ENCODE measurements at places on chromosomes 13 and 19.

GRCh38 chr13:100363285-100363711 is 225.3 kb downstream of the GGACT start:
- no peaks in the 10 kb centered on the region for H3K36me3 ChIP-seq
- H3K4me3 ChIP-seq, result no peak overlapping the region
- H3K4me1 ChIP-seq, result no peaks in the 10 kb centered on the region
- H3K27ac ChIP-seq, result no peak overlapping the region
- H3K27me3 ChIP-seq, result no peaks in the 10 kb centered on the region

GRCh38 chr13:87129602-87130300 is 541.4 kb upstream of the SLITRK5 start:
- no peak for DNase-seq
- no peaks in the 10 kb centered on the region for H3K36me3 ChIP-seq
- H3K4me1 ChIP-seq, result no peaks in the 10 kb centered on the region
- no peak overlapping the region for H3K27ac ChIP-seq

GRCh38 chr19:37466277-37466797 is 907 bp downstream of the ZNF569 start:
- H3K4me3 ChIP-seq, result peak overlapping the region; percentile 84
- no peak for DNase-seq
- H3K27me3 ChIP-seq, result no peaks in the 10 kb centered on the region

DNA sequence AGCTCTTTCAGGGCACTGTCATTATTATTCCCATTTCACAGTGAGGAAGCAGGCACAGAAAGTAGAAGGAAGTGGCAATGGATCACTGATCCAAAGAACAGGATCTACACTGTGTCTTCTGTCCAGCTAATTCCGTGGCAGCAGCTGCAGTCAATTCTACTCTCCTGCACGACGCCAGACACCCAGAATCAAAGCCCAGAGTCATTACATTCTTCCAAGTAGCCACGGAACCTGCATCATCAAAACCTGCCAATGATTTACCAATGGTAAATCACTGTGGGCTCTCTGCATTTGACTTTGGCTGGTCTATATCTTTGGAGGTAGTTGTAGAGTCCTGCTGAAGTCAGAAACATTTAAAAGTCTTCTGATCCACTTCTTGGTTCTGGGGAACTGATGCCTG is 767.7 kb downstream of the LIG4 start:
- no peak for DNase-seq
- no peaks in the 10 kb centered on the region for H3K4me1 ChIP-seq
- no peaks in the 10 kb centered on the region for H3K36me3 ChIP-seq
- no peaks in the 10 kb centered on the region for H3K27me3 ChIP-seq
- H3K4me3 ChIP-seq, result no peak overlapping the region

GRCh38 chr19:4108767-4109625 is 14.9 kb downstream of the MAP2K2 start:
- DNase-seq, result peak; percentile 89
- peak overlapping the region; percentile 78 for H3K4me3 ChIP-seq
- H3K27ac ChIP-seq, result peak overlapping the region; percentile 100
- H3K4me1 ChIP-seq, result peaks cover 77% of the 10 kb centered on the region

DNA sequence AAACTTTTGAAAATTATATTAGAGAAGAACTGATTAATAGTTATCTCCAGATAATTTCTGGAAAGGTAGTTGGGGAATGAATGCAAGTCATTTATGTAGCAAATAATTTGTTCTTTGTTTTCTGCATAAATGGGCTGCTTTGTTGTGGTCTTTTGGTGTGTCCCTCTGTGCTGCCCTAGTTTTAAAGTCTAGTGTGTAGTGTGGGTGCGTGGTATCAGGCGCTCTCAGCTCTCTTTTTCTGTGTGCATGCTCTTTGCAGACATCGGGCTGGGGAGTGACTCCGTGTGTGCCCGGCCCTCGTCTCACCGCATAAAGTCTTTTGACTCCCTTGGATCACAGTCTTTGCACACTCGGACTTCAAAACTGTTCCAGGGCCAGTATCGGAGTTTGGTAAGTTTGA is 94.5 kb downstream of the ARHGEF7 start:
- peaks cover 31% of the 10 kb centered on the region for H3K4me1 ChIP-seq
- H3K36me3 ChIP-seq, result peaks cover 54% of the 10 kb centered on the region
- no peaks in the 10 kb centered on the region for H3K27me3 ChIP-seq
- DNase-seq, result no peak

DNA sequence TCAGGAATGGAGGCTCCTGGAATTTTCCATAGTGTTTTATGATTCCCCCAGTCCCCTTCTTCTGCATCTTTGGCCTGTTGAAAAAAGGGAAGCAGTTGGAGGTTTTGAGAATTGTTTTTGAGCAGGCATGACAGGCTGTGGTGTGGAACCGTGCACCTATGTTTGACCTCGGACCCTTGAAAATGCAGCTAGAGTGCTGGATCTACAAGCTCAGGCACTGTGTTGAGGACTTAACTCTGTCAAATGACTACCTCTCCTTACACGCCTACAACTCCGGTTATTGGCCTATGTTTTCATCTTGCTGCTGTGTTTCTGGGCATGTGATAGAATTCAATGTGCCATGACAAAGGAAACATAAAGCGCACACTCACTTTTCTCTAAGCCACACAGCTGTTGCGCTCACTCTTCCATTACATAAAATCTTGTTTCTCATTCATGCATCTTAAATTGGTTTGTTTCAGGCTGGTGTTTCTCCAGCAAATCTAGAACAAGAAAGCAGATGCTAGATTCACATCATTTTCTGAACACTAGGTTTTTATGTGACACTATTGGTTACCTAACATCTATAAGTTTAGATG is 616.6 kb downstream of the FGF9 start:
- no peak overlapping the region for H3K27ac ChIP-seq
- no peaks in the 10 kb centered on the region for H3K36me3 ChIP-seq
- H3K4me1 ChIP-seq, result peaks cover 9% of the 10 kb centered on the region
- H3K4me3 ChIP-seq, result no peak overlapping the region
- no peak for DNase-seq

- no peak overlapping the region for H3K4me3 ChIP-seq
- no peaks in the 10 kb centered on the region for H3K36me3 ChIP-seq
- H3K27me3 ChIP-seq, result no peaks in the 10 kb centered on the region
- H3K27ac ChIP-seq, result no peak overlapping the region
- peak; percentile 47 for DNase-seq
Measured at GRCh38 chr13:29081036-29081435, 260.9 kb downstream of the MTUS2 start.

GRCh38 chr13:51577690-51578089 is 6.6 kb upstream of the WDFY2 start:
- peaks cover 4% of the 10 kb centered on the region for H3K36me3 ChIP-seq
- peaks cover 9% of the 10 kb centered on the region for H3K4me1 ChIP-seq
- DNase-seq, result no peak
- H3K4me3 ChIP-seq, result no peak overlapping the region

- peak overlapping the region; percentile 9 for H3K27ac ChIP-seq
- H3K4me3 ChIP-seq, result no peak overlapping the region
- H3K4me1 ChIP-seq, result no peaks in the 10 kb centered on the region
- DNase-seq, result no peak
Measured at GRCh38 chr13:108195146-108195545, 20.2 kb downstream of the LIG4 start.

DNA sequence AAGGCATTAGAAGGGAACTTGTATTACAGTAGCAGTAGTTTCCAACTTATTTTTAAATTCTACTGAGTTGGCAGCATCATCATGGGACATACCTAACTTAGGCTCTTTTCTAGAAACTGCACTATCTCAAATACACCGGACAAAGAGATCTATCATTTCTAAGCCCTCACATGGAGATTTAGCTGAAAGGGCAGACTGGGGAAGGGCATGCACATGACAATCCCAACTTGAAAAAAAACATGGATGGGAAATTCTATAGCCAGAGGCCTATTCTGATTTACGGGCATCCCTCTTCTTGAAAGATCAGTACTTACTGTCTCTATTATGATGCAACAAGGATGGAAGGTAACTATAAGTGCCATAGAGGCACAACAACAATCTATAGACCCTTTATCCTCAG is 1328.6 kb downstream of the UQCRFS1 start:
- no peaks in the 10 kb centered on the region for H3K4me1 ChIP-seq
- H3K4me3 ChIP-seq, result no peak overlapping the region
- no peak overlapping the region for H3K27ac ChIP-seq
- DNase-seq, result no peak

DNA sequence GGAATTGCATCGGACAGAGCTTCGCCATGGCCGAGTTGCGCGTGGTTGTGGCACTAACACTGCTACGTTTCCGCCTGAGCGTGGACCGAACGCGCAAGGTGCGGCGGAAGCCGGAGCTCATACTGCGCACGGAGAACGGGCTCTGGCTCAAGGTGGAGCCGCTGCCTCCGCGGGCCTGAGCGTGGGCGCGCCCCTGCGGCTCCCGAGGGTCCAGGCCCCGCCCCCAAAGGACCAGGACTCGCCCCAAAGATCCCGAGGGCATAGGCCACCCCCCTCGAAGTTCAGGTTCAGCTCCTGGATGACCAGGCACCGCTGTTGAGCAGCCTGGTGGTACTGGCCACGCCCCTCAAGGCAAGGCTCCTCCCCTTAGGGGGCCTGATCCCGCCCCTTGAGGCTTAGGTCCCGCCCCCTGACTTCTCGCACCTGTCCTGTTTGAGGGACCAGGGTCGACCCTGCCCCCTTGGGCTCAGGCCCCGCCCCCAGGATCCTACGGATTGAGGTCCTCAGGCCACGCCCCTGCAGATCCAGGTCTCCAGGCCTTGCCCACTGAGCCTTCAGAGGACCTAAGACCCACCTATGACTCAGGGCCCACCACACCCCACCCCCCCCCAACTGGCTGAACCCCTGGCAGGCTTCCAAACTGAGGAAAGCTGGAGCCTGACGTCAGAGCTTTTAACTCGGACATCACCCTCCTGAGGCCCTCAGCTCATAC is 43.1 kb downstream of the CYP4F22 start:
- no peak overlapping the region for H3K27ac ChIP-seq
- H3K4me1 ChIP-seq, result peaks cover 16% of the 10 kb centered on the region
- H3K36me3 ChIP-seq, result no peaks in the 10 kb centered on the region
- peaks cover 42% of the 10 kb centered on the region for H3K27me3 ChIP-seq

DNA sequence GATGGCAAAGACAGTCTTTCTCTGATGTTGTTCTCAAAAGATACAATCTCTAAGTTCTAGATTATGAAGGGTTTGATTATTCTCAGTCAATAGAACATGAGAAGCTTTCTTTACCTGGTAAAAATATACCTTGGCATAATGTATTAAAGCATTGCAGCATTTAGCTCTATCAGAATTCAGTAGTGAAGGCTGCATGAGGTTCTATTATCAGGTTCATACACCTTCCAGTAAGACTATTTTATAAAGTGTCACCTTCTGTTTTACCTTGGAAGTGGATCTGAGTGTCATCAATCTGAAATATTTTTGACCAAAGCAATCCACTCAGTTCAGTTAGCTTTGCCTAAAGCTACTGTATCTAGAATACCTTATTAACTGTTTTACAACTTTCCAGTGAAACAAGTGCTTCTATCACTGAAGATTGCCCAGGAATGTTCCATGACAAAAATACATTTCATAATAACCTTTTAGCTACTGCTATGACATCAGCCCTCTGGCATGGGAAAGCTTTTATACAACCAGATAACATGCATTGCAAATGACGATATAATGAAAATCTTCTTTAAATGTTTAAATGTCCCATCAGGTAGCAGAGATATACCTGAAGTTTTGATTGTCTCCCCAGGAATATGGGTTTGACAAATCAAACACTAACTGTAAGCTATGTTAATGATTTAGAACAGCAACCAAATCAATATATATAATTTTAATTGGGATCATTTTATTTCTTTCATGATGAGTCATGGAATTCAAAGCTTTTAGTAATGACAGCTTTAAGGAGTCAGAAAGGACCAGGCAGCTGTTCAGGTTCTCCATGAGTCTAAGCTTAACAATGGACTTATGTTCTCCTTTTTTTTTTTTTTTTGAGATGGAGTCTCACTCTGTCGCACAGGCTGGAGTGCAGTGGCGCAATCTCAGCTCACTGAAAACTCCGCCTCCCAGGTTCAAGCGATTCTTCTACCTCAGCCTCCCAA is 72.2 kb downstream of the UFM1 start:
- H3K27me3 ChIP-seq, result peaks cover 5% of the 10 kb centered on the region
- no peak for DNase-seq
- H3K4me1 ChIP-seq, result no peaks in the 10 kb centered on the region
- H3K36me3 ChIP-seq, result no peaks in the 10 kb centered on the region
- no peak overlapping the region for H3K27ac ChIP-seq

DNA sequence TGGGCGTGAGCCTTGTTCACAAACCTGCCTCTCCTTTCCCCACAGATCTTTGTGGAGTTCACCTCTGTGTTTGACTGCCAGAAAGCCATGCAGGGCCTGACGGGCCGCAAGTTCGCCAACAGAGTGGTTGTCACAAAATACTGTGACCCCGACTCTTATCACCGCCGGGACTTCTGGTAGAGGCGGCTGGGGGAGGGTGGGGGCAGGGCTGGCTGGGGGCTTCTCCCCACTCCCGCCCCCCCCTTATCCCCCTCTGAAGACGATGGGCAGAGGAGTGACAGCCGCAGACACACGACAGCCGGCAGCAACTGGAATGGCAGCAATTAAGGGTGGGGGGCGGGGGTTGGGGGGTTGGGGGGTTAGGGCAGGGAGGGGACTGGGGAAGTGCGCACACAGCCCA is 1.1 kb upstream of the EPN1 start:
- peaks cover 69% of the 10 kb centered on the region for H3K36me3 ChIP-seq
- DNase-seq, result no peak
- H3K4me3 ChIP-seq, result peak overlapping the region; percentile 51
- peaks cover 63% of the 10 kb centered on the region for H3K4me1 ChIP-seq

- H3K27me3 ChIP-seq, result peaks cover 20% of the 10 kb centered on the region
- peaks cover 43% of the 10 kb centered on the region for H3K36me3 ChIP-seq
- H3K4me3 ChIP-seq, result no peak overlapping the region
- H3K27ac ChIP-seq, result no peak overlapping the region
- H3K4me1 ChIP-seq, result peaks cover 23% of the 10 kb centered on the region
Measured at GRCh38 chr19:35751839-35752745, 3.7 kb downstream of the LIN37 start.

- no peak overlapping the region for H3K4me3 ChIP-seq
- H3K27ac ChIP-seq, result no peak overlapping the region
- no peaks in the 10 kb centered on the region for H3K4me1 ChIP-seq
- no peak for DNase-seq
- no peaks in the 10 kb centered on the region for H3K36me3 ChIP-seq
- no peaks in the 10 kb centered on the region for H3K27me3 ChIP-seq
Measured at GRCh38 chr13:89627996-89628395, 1719.5 kb upstream of the MIR17HG start.

DNA sequence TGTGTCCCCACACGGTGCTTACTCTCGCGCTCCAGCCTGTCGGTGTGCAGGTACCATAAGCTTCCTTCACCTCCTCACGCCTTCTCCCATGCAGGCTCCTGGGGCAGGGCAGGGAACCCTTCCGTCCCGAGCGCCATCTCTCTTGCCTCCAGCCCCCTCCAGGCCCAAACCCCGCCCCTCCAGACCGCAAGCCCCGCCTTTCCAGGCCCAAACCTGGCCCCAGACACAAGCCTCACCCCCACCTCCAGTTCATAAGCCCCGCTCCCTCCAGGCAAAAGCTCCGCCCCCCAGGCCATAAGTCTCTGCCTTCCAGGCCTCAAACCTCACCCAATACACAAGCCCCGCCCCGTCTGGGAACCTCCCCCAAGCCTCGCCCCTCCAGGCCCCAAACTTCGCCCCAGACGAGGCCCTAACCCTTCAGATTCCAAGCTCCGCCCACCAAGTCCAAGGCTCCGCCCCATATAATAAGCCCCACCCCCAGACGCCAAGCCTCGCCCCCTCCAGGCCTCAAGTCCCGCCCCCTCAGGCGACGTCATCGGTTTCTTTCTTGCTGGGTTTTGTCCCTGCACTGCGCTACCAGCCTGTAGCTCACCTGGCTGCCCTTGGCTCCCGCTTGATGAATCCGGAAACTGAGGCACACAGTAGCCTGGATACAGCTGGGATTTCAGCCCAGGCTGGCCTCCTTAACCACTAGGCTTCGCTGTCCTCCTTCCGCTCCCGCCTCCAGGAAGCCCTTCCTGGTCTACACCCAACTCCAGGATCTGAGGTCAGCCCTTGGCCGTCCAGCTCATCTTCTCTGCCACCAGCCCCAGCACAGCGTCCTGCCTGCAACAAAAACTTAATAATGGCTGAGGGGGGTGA is 16.1 kb downstream of the MKNK2 start:
- peak overlapping the region; percentile 67 for H3K27ac ChIP-seq
- H3K4me3 ChIP-seq, result peak overlapping the region; percentile 52
- H3K36me3 ChIP-seq, result peaks cover 21% of the 10 kb centered on the region
- H3K27me3 ChIP-seq, result no peaks in the 10 kb centered on the region

All from stimulated activated naive B cell treated with anti-CD40 and anti-IgM and Interleukin-4, amounts not matched to agents 10 μg/mL and 1 μg/mL and 100 μg/mL, for 72 hours (primary cell).